ENCODE measurements at places on chromosomes 4 and X.

DNA sequence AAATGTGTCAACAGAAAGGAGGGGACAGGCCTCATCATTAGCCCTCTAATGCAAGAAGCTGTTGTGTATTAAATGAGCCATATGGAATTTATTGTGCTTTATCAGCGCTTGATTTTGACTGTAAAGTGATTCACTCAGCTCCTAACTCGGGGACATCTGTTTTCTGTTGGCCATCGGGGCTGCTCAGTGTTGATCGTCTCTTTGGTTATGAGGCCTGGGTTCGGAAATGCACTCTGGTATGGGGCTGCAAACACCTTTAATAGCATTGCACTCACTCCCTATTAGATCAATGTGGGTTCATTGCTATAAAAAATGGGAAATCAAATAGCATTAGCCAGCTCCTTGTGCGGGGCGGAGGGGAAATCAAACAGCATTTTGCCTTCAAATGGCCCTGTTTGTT, 6.4 kb downstream of the ARX start:
- DNase-seq = no peak

DNA sequence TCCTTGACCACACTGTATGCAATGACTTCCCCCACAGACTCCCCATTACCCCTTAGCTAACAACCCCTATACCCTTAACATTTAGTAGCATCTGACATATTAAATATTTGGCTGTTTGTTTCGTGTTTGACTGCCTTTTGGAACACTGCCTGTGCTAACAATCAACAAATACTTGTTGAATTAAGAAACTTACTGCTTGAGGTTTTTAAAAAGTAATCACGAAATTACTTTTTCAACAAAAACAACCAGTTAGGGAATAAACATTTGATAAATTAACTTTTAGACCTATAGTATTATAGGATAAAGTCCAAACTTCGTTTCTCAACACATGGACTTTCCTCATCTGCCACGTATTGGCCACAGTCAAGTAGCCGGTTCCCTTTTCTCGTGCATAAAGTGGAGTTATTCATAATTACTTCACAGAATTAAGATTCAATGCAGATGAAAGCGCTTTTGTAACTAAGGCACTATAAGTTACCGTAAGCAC, 555 bp upstream of the ELMOD2 start:
- DNase-seq = no peak

DNA sequence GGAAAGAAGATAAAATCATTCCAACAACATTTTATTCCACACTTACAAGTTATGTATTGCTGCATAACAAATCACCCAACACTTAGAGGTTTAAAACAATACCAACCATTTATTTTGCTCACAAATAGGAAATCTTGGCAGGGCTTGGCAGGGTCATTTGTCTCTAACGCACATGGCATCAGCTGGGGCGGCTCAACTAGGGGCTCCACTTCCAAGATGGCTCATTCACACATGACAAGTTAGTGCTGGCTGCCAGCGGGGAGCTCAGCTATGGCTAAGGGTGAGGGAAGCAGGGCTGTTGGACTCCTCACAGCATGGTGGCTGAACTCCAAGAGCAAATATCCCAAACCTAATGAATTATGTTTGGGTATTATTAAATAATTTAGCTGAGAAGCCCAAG, 377.0 kb downstream of the ZNF674 start:
- DNase-seq = no peak

DNA sequence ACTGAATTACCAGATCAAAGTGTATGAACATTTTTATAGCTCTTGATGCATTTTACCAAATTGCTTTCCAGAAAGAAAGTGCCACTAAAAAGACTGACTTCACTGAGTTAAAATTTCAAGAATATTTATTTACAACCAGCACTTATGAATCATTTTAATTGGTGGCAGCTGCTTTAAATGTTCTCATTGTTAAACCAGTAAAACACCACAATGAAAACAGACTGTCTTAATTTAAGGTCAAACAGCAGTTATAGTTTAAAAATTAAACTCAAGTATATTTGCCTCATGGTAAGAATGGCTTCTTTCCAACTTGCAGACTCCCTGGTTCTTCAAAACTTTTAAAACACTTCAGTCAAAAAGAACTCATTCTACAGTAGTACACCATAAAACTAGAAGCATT, 36.9 kb downstream of the AMMECR1 start:
- DNase-seq = no peak

DNA sequence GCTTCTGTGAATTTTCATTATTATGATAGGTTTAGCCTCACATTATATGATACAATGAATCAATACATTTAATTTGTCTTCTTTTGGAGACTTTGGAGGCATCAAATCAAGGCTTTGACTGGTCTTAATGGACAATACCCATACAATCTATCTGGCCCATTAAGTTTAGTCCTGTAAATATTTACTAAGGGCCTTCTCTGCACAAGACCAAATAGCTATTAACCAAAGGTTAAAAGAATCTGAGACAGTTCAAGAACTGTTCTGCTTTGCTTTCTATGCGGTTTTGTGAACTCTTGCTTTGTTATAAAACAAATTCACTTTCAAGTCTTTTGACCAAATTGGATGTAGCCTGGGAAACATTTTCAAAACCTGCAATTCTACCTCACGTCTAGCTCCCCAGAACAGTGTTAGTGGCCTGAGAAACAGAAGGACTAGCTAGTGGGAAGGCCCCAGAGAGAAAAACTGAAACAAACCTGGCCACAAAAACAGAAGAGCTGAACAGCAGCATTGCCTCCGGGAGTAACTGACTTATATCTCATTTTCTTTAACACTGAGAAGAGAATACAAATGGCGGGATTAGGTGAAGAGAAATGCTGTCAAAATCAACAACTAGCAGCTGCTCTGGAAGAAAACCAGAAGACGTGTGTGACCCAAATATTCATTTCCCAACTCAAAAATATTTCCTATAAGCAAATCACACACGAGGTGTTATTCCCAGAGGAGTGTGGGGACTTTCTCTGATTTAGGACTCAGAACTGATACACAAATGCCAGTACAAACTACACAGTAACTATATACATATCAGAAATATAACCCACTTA, 548 bp downstream of the TLR1 start:
- DNase-seq = no peak

DNA sequence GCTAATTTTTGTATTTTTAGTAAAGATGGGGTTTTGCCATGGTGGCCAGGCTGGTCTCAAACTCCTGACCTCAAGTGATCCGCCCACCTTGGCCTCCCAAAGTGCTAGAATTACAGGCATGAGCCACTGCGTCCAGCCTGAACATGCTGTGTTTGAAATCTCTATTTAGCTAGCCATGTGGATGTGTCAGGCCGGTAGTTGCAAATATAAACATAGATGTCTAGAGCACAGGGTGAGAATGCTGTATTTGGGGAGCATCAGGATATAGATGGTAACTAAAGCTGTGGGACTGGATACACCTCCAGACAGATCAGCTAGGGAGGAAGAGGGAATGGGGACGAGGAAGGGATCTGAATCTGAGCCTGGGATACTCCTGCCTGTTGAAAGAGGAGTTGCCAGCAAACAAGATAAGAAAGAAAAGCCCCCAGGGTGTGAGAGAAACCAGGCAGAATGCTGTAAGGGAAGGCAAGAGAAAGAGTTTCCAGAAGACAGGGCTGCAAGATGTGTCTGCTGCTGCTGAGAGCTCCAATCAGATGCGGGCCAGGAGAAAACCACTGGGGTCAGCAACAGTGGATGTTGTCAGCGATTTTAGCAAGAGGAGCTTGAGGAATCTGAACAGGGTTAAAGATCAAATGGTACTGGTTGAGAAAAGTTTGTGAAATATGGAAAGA, 177.4 kb downstream of the PALLD start:
- DNase-seq = no peak
